Kasumi-1 (cell line): ENCODE measurements at places on chromosomes 4 and X.

GRCh38 chr4:16297003-16297402 is 70.7 kb upstream of the TAPT1 start:
- DNase-seq: no peak

GRCh38 chr4:10949039-10949733 is 264.6 kb upstream of the CLNK start:
- DNase-seq: no peak

GRCh38 chrX:147803948-147804347 is 107.8 kb upstream of the FMR1 start:
- DNase-seq: peak; percentile 55

GRCh38 chr4:79798047-79798446 is 275.0 kb downstream of the ANTXR2 start:
- DNase-seq: no peak

- DNase-seq: no peak
Observed at GRCh38 chr4:27928761-27929540, 1068.3 kb downstream of the STIM2 start.

GRCh38 chrX:154750301-154751202 is at the start of gene GAB3:
Gene GAB3 (minus strand): TSS chrX:154751077. CDS start chrX:154751025, 52 bp downstream.
- DNase-seq: peak; percentile 17

DNA sequence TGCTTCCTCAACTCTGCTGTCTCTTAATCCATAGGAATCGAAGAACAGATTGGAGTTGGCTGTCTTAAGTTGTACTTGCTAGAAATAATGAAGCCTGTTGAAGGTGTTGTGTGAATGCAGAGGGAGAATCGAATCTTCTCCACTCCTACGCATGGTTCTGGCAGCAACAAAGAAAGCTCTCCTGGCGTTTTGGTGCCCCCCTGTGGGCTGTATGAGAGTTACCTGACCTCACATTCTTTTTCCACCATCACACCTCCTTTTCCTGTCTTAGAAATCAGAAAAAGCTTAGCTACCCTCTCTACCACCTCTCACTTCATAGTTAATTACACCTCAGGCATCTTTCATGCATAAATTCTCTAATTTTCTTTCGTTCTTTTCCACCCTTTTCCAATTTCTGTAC is 16.3 kb downstream of the KLF8 start:
- DNase-seq: peak; percentile 57

DNA sequence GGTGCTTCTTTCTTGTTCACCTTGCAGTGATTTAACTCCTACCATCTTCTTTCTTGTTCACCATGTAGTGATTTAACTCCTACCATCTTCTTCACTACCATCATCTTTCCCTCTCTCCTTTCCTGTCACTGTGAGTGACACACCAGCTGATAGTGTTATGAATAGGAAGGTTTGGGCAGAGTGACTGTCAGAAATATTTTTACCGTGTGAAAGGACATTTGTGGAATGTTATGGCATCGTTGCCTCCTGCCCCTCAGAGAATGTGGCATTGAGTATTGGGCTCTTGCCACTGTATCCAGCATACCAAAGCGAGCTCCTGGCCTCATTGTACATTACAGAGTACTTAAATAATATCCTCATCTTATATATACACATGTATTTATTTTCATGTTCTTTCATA is 90.8 kb upstream of the AMOT start:
- DNase-seq: no peak

DNA sequence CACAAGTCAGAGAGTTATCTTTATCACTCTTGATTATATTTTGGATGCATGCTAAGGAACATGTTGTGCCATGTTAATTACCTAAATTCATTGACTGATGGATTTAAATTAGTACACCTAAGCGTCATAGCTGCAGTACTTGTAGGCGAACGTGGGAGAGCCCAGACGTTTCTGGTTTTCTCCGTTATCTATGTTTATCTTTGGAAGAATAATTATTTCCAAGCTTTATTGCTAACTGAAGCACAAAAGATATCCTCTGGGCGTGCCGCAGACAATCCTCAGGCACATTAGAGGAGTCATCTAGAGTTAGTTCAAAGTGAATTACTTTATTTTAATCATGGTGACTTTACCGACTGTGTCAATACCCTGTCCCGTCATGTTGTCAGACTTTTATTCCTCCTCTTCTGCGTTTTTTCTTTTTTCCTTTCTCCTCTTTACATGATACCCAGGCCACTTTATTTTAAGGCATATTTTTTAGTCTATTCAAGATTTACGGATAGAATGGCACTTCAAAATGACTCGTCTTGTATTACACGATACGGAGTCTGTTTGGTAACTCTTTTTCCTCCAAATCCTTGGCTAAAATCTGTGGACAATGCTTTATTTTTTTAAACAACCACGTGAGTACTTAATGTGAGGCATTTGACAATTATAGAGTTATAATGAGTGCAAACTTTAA is 632.0 kb upstream of the TENM3 start:
- DNase-seq: no peak

DNA sequence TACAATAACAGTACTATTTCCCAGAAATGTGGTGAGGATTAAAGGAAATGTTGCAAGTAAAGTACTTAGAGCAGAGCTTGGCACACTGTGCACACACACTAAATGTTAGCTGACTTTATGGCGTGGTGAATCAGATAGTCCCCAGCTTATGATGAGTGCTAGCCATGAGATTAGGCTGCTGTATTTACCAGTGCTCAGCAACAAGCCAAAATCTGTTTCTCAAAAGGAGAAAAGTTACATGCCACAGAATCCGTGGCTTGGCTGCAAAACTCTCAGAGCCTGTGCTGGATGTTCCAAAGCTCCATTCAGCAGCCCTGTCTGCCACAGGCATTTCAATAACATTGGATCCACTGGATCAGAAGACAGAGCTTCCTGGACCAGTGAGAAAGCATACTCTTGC is 12.8 kb upstream of the STBD1 start:
- no peak for DNase-seq

DNA sequence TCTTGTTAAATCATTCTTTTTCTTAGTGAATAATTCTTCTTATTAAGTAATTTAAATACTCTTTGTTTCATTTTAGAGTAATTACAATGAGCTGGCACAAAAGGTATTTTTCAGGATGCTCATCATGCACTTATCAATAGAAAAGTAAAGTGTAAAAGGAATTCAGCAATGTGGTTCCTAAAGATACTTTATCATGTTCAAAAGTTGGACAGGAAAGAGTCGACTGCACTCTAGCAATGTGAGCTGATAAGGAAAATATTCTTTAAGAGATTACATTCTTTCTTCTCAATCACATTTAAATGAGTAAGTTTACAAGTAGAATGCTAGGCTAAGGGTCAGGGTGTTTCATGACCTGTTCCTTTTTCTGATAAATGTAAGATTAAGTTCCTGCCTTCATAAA is 609.5 kb upstream of the FAM241A start:
- no peak for DNase-seq

- DNase-seq: no peak
Observed at GRCh38 chrX:153612413-153612812, 13.5 kb upstream of the CCNQ start.

DNA sequence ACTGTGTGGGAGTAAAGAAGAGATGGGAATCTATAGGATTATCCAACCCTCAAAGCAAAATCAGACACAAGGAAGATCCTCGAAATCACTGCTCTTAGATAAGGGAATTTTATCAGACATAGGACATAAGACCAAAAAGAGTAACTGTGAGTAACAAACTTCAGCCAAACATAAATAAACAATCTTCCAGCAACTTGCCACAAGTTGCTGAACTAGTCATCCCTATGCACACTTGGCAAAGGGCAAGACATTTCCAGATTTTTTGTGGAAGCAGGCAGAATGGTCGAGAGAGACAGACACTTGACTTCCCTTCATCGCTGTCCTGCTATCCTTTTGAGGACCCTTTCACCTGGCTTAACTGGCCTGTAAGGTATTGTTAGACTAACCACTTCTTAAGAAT is 89.6 kb downstream of the KCNIP4 start:
- no peak for DNase-seq

GRCh38 chrX:24528605-24529004 is 63.5 kb downstream of the PDK3 start:
- no peak for DNase-seq

GRCh38 chr4:25107827-25108516 is 52.3 kb downstream of the SEPSECS start:
- DNase-seq: no peak

GRCh38 chrX:70176938-70177533 is at the start of gene DGAT2L6:
Gene DGAT2L6 (plus strand): TSS chrX:70177483. CDS start chrX:70177583, 100 bp downstream.
- no peak for DNase-seq

- DNase-seq: no peak
Observed at GRCh38 chrX:117487421-117487820, 629.2 kb downstream of the KLHL13 start.

DNA sequence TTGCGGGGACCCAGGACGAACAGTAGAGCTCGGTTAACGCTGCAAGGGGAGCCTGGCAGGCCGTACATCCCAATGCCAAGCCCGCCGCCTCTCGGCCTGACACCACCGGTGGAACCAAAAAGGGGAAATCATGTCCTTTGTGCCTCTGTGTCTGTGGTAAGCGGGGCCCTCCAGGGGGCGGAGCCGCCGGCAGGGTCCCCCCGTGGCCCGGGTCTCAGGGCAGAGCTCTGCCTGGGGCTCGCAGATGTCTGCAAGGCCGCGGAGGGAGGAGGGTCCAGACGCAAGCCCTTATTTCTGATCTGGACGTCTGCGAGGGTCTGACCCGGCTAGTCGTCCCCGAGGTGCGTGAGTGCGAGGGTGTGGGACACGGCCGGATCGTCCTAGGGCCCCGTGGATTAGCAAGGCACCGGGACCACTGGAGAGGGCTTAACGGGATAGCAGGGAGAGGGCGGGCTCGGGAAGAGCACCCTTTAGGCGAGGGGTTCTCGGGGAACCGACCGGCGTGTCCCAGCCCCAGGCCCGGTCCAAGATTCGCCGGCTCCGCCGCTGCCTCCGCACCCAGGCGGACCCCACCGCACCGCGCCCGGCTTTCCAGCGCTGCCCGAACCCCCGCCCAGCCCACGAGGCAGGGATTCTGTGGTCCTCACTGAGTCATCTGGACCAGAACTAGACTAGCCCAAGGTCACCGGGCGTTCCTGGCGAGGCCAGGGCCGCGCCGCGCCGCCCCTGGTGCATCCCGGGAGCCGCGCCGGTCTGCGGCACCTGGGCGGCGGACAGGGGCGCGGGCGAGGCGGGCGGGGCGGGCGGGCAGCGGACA is 863 bp upstream of the FAM193A start:
- peak; percentile 79 for DNase-seq

GRCh38 chr4:87014284-87014782 is 79.5 kb downstream of the AFF1 start:
- peak; percentile 29 for DNase-seq

DNA sequence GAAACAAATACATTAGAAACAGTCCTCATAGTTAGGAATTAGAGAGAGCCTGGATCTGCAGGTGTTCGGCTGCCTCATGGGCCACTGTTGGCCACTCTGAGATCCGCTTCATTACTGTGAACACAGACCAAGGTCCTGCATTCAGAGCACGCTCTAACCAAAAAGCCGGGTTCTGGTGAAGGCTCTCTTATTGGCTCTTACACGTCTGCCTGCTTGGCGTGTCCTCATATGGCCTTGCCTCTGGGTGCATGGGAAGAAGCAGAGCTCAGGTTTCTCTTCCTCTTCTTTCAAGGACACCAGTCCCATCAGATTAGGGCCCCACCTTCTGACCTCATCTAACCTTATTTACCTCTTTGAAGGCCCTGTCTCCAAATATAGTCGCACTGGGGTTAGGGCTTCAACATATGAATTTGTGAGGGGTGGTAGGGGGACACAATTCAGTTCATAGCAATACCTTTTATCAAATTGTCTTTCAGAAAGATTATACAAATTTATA is 37.1 kb upstream of the ELF2 start:
- DNase-seq: peak; percentile 90

- no peak for DNase-seq
Observed at GRCh38 chrX:140756941-140757340, 47.4 kb downstream of the LINC00632 start.

DNA sequence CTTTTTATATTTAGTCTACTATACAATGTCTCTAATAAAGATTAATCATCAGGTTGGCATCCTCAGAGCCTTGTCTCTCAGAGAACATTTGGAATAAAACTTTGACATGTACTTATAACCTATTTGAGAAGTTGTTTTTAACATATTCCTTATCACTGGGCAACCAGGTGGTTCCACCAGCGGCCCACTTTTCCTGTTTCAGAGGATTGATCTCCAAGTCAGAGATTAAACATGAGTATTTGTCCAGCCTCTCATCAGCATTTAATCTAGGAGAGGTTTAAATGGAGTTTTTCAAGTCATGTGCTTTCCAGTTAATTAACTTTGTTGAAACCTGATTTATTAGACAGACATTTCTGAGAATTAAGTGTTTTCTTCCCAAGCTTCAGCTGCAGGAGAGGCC is 345.5 kb downstream of the GRXCR1 start:
- DNase-seq: no peak
